ENCODE measurements at places on chromosomes 4 and X. TPM values are rescaled to one million over a fixed set of nuclear protein-coding genes. Genes with fewer than 3 reads are reported as not detected.

The FATE1 gene
- not detected for total RNA-seq

DNA sequence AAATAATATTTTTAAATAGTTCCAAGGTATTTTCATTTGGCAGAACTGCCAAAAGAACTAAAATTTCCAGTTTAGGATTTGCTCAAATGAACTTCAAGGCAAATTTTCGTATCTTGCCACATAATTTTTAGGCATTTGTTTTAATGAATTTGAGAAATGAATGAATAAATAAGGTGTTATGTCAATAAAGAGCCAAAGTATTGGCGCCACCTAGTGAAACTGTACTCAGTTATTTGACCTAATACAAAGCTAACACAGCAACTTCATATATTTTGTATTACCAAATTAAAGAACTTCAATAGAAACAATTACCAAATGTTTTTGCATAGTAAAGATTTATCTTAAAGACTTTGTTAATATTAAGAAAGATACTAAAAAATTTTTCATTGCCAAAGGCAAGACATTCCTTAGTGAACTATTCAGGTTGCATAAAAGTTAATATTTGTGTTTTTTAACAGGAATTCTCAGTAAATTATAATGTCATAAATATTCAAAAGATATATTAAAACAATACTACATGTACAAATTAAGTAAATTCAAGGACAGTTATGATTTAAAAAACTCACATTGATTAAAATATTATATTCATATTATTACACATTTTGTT, 50.3 kb downstream of the STPG2 start:
- H3K27ac ChIP-seq: no peak overlapping the region
- DNase-seq: no peak
- H3K4me3 ChIP-seq: no peak overlapping the region
- H3K36me3 ChIP-seq: no peaks in the 10 kb centered on the region
- H3K4me1 ChIP-seq: no peaks in the 10 kb centered on the region
- H3K27me3 ChIP-seq: no peaks in the 10 kb centered on the region

GRCh38 chr4:171353535-171353934, 459.7 kb upstream of the GALNTL6 start:
- DNase-seq: no peak
- no peaks in the 10 kb centered on the region for H3K36me3 ChIP-seq
- H3K4me1 ChIP-seq: no peaks in the 10 kb centered on the region
- H3K4me3 ChIP-seq: no peak overlapping the region
- H3K27me3 ChIP-seq: no peaks in the 10 kb centered on the region
- no peak overlapping the region for H3K27ac ChIP-seq

- H3K27me3 ChIP-seq: no peaks in the 10 kb centered on the region
- H3K4me3 ChIP-seq: no peak overlapping the region
- no peaks in the 10 kb centered on the region for H3K4me1 ChIP-seq
- peak; percentile 32 for DNase-seq
- no peak overlapping the region for H3K27ac ChIP-seq
Measured at GRCh38 chr4:134490863-134491262, 289.3 kb upstream of the PABPC4L start.

The PRKG2 gene
- 1.1 TPM for total RNA-seq

GRCh38 chr4:19752599-19752998, 499.1 kb upstream of the SLIT2 start:
- H3K27me3 ChIP-seq: peaks cover 9% of the 10 kb centered on the region
- H3K4me1 ChIP-seq: no peaks in the 10 kb centered on the region
- DNase-seq: no peak
- no peak overlapping the region for H3K27ac ChIP-seq
- no peaks in the 10 kb centered on the region for H3K36me3 ChIP-seq
